ENCODE measurements at places on chromosomes 7 and 10. TPM values are rescaled to one million over a fixed set of nuclear protein-coding genes. Genes with fewer than 3 reads are reported as not detected.

- DNase-seq: no peak
Observed at GRCh38 chr7:22587322-22587721, 87.3 kb upstream of the STEAP1B start.

- DNase-seq: no peak
Observed at GRCh38 chr7:27992097-27992496, 188.5 kb downstream of the JAZF1 start.

DNA sequence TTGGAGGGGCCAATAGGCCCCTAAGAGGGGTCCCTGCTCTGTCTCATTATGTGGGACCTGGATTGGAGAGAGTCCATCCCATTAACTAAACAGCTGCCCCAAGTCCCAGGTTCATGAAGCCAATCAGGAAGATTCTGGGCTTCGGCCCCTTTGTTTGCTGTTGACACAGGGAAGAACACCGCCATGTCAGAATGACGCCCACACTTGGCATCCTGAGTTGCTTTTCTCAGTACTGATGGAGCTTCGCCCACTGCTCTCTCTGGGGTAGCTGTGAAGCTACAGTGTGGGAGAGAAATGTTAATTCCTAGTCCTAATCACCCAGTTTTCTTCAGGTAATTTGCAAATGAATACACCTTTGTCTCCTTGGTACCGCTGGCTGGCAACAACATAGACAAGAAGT lies 264.7 kb downstream of the GLRX3 start:
- no peak for DNase-seq

DNA sequence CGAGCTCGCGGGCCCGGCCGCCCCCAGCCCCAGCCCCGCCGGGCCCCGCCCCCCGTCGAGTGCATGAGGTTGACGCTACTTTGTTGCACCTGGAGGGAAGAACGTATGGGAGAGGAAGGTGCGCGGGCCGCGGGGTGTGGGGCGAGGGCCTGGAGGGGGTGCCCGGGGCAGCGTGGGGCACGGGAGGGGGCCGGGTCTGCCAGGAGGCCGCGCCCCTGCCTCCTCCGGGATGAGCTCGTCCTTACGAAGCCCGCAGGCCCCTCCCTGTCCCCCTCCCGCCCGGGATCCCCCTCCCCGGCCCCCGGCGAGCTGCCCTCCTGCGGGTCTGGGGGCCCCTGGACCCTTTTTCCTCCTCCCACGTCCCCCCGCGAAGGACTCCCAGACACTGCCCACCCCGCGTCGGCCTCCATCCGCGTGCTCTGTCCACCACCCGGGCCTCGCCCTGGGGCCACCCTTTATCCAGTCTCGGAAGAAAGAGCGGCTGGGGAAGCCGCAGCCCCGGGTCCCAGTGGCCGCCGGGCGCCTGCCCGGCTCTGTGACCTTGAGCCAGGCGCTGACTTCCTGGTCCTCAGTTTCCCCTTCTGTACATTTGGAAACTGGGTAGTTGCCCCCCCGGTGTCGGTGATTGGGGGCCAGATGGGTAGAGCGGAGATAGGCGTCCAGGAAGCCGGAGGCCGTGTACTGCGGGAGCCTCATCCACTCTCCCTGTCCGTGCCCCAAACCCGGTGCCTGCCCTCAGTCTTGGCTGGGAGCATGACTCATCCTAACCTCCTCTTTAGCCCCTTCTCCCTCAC lies 521 bp downstream of the LIMK1 start:
- DNase-seq: peak; percentile 61

GRCh38 chr7:92813390-92814024 lies 22.9 kb downstream of the CDK6 start:
- DNase-seq: no peak

GRCh38 chr10:64215088-64215487 lies 693.9 kb downstream of the REEP3 start:
- DNase-seq: no peak

EBLN1 gene
- polyA plus RNA-seq: not detected

DDIT4 gene
- 57.8 TPM for polyA plus RNA-seq

DNA sequence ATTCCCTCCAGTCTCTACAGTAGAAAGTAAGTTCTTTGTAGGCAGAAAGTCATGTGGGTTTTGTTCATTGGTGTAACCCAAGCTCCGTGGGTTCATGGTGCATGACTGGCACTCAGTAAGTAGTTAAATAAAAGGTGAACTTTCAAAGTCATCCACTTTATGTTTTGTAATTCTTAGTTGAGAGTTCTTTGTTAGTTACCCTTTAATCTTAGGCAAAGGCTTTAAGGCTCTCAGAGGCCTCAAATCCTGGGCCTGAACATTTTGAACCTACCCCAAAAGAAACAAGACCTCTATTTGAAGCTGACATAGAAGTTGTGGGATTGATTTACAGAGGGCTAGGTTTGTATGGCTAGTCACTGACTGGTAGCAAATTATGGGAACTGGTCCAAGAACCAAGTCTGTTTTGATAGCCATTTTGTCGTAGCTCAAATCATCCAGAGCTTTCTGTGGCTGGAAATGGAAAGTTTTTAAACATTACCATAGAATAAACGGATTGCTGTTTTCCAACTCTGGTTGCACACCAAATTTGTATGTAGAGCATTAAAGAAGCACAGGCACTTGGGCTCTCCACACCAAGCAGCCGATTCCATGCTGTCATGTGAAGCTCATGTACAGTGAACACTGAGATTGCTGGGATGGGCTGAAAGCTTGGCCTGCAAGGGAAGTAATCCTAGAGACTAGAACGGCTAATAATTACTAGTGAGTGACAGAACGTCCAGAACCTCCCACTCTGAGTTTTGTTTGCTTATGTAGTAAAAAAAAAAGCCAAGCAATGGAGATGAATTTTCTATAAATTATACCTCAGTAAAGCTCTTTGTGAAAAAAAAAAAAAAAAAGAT lies 53.5 kb downstream of the DENND11 start:
- DNase-seq: no peak

DNA sequence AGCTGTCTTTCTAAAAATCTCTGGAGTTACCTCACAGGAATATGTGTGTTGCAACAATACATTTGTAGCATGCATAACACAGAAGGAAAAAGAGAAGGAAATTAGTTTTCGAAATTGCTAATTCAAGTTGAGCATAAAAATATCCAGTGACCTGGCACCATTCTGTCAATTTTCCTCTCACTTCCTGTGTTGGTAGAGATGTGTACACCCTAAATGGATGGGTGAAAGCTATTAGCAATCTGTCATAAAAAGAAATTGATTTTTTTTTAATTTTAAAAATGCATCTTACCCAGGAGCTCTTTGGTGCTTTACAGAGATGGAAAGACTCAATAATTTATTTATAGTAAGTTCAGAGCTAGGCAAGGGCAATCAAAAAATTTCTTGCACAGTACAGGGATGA lies 333.3 kb upstream of the TMEM229A start:
- DNase-seq: no peak

All from muscle of back (tissue), 13 donors.